Hippocampal formation (tissue), 2 donors: ENCODE measurements at places on chromosomes 5 and 9.

GRCh38 chr5:168341178-168341577 is 49.7 kb downstream of the WWC1 start:
- DNase-seq: no peak

- DNase-seq: peak; percentile 86
Measured at GRCh38 chr9:117464941-117465616, 50.2 kb upstream of the ASTN2 start.

DNA sequence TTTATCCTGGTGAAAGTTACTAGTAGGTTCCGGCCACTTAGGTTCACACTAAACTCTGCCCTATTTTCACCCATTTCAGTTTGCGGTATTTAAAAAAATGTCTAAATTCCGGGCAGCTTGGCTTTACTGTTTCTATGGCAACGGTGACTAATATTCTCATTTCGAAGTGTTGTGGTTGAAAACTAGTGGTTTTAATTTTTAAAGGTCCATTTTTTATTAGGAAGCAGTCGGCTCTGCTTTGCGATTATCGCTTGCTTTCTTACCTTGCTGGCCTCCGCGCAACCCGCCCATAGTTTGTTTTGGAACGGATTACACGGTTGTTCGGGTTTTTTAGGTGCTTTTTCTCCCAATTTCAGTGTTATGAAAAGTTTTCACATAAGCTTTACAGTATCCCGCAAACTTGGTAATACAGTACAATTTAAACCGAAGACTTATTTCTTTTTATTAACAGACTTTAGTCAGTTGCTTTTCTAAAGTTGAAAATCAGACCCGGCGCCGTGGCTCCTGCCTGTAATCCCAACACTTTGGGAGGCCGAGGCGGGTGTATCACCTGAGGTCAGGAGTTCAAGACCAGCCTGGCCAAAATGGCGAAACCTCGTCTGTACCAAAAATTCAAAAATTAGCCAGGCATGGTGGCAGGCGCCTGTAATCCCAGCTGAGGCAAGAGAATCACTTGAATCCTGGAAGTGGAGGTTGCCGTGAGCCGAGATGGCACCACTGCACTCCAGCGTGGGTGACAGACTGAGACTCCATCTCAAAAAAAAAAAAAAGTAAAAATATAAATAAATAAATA is 1.6 kb downstream of the KDM4C start:
- DNase-seq: no peak

- DNase-seq: no peak
Measured at GRCh38 chr9:13805546-13805945, 508.4 kb downstream of the NFIB start.

- DNase-seq: no peak
Measured at GRCh38 chr9:479971-480350, 265.3 kb downstream of the DOCK8 start.

GRCh38 chr5:173547579-173547978 is 68.9 kb downstream of the BOD1 start:
- DNase-seq: no peak

DNA sequence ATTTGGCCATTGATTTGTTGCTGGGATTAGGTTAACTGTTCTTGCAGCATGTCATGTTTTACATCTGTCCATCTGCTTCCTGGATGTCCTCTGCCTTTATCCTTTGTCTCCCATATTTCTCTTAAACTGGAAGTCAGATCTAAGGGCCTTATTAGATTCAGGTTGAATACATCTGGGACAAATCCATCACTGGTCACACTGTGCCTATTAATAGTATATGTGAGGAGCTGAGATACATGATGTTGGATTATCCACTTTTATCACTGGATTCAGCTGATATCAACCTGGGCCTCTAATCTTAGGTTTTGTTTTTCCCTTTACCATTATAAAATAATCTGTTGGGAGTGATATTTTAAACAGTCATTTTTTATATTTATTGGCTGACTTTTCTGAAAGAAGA is 41.8 kb upstream of the ROPN1L start:
- DNase-seq: no peak

- DNase-seq: no peak
Measured at GRCh38 chr9:95512709-95513095, 4.1 kb downstream of the PTCH1 start.

GRCh38 chr5:1523480-1523792 is 324 bp downstream of the LPCAT1 start:
- no peak for DNase-seq

GRCh38 chr5:178551059-178551458 is 39.1 kb downstream of the COL23A1 start:
- DNase-seq: no peak

- no peak for DNase-seq
Measured at GRCh38 chr5:95007921-95008597, 276.8 kb downstream of the MCTP1 start.

DNA sequence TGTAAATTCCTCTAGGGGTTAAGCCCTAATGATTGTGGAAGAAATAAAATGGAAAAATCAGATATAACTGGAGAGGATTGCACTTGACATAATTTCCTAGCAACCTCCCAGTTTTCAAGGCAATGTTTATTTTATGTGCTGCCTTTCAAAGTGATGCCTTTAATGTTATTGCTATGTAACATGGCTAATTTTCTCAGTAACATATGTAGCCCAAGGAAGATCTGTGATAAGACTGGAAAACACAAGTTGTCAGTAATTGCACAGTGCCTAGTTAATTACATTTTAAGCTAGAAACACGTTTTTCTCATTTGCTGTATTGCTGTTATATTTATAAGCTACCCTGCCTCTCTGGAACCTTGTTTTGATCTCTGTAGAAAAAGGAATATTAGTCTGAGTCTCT is 49.2 kb upstream of the KCNN2 start:
- no peak for DNase-seq

DNA sequence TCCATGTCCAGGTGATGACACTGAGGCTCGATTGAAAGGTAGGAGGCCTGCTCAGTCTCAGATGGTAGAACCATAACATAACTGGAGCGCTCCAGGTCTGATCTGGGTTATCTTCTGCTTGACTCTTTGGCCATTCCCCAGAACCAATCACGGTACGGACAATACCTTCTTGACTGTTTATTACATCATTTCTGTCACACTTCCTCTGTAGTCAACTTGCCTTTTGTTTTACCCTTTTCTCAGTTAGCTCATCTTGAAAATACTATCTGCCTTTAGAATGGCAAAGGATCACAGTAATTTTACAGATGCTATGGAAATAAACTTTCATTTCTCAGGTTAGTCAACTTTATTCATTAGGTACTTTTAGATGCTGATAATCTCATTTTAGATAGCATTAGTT is 22.4 kb downstream of the GLRA1 start:
- no peak for DNase-seq

DNA sequence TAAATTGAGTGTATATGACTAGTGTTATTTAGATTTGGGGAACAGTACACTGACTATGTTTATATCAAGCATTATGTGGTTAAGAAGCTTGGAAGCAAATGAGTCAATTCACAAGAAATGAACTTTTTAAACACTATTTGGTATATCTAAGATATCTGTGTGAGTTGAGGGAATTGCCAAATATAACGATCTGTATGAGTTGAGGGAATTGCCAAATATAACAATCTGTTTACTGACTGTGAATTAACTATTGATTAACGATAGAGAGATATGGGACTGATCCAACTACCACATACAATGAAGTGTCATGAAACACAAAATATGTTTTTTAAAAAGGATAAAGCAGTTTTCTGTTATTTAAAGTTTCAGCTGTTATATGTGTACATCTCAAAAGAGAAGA is 301.4 kb downstream of the TENT4A start:
- DNase-seq: no peak

- DNase-seq: no peak
Measured at GRCh38 chr5:93997562-93997961, 256.2 kb upstream of the POU5F2 start.

DNA sequence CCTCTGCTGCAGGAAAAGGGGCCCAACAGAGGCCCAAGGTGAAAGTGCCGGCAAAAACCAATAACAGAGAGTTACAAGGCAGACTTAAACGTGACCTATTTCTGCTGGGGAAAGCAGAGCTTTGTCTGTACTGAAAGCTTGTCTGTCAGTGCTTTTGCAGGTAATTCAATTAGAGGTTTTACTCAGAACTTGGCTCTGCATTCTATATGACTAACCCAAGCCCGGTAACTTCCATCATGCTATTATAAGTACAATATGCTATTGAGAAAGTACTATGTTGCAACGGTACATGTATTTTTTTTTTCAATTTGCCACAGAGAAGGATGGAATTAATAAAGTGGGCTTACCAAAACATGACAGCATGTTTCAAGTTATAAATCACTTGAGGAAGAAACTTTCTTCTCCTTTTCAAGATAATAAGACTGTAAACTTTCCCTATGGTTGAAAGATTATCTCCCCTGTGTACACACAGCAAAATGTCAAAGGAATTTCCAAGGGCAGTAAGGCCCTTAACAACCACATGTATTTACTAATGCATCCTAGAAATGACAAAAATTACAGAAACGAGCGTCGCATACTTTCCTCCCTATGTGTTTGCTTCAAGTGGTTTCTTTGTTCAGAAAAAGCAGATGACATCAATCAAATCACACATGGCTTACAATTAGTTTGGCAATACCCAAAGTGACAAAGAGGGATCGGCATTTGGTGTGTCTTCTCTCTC is 282.4 kb downstream of the EFNA5 start:
- DNase-seq: no peak

GRCh38 chr9:93254806-93255493 is 71.0 kb downstream of the WNK2 start:
- DNase-seq: no peak

- no peak for DNase-seq
Measured at GRCh38 chr9:136310273-136311030, 6.6 kb upstream of the CCDC187 start.

- no peak for DNase-seq
Measured at GRCh38 chr5:173910215-173910614, 22.1 kb downstream of the CPEB4 start.

DNA sequence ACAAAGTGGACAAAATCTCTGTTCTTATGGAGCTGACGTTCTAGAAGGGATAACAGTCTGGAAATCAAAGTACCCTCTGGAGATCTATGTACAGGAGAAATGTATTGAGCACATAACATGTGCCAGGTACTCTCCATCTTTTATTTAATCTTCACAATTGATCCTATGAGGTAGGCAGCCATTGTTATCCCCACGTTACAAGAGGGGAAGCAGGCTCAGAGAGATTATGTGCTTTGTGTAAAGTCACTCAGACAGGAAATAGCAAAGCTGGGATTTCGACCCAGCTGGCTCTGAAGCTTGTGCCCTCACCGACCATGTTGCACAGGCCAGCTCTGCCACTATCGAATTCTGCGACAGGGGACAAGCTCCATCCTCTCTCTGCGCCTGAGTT is 21.5 kb downstream of the PDGFRB start:
- DNase-seq: no peak

- peak; percentile 50 for DNase-seq
Measured at GRCh38 chr9:82031538-82032280, 43.1 kb downstream of the SPATA31D1 start.

- no peak for DNase-seq
Measured at GRCh38 chr9:131720330-131720729, 19.5 kb downstream of the RAPGEF1 start.

DNA sequence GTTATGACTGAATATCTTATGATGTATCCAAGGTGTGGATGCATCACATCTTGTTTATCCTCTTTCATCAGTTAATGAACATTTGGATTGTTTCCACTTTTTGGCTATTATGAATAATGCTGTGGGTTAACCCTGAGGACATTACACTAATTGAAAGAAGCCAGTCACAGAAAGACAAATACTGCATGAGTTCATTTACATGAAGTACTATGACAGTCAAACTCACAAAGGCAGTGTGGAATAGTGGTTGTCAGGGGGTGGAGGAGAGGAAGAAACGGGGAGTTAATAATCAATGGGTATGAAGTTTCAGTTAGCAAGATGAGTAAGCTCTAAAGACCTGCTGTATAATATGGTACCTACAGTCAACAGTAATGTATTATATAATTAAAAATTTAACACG is 409.4 kb upstream of the CTNND2 start:
- DNase-seq: no peak

GRCh38 chr5:108122702-108123101 is 259.2 kb downstream of the FBXL17 start:
- DNase-seq: no peak

DNA sequence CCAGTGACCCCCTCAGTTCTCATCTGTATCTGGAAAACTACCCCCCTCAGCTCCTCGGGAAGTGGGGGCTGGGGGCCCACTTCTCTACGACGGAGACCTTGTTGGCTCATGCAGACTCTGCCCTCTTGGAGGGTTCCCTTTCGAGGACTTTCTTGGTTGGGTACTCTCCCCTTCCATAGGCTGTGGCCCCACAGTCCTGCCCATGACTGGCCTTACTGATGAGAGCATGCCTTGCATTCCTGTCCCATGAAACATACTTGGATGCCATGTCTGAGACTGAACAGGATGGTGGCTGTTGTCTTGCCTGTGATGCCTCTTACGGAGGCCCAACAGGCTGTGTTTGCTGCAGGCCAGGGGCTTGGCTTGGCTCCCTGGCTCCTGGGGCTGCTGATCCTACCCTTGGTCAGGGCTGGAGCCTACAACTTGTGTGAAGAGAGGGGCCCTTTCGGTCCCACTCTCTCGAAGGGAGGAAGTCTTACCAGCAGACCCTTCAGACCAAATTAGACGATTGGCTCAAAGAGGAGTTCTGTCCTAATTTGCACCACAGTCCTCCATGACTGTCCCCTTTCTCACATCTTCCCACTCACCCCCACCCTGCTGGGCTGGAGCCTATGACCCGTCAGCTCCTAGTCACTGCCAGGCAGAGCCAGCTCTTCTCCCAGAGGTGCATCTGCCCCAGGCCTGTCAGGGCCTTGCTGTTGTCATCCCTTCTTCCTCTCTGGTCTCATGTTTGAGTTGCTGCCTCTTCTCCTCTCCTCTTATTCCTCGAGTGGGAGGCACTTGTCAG is 109.9 kb downstream of the CACNA1B start:
- DNase-seq: no peak

DNA sequence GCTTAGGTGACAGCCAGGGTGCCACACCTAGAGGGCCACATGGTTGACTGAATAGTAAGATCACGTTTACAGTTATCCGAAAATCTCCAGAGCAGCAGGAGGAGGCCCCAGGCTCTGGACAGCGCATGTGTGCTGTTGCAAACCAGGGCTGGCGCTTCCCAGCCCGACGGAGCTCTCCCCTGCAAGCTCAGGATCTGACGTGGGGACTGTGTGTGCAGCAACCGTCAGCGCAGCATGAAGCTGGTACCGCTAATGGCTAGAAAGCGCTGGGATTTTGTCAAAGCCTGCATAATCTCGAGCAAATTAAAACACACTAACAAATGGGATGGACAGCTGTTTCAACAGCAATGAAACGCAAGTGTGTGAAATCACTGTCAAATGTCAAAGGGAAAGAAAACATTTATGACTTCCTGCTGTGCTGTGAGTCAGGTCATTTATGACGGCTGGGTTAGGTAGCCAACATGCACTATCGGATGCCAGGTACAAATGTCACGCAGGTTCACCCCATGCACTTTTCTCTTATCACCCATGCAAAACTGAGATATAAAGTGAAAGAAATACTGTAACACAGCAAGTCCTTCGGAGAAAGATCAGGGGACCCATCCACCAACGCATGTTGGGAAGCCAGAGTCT is 7.5 kb downstream of the SURF4 start:
- no peak for DNase-seq

- DNase-seq: no peak
Measured at GRCh38 chr9:133881671-133882381, 110.3 kb downstream of the VAV2 start.
